A549 treated with dexamethasone at 1 μM for 4 hours (cell line): ENCODE measurements at places on chromosomes 13 and 19. TPM values are rescaled to one million over a fixed set of nuclear protein-coding genes. Genes with fewer than 3 reads are reported as not detected.

The ZNF709 gene
- 0.02 TPM in 1 of 5 replicates, not detected in the others for total RNA-seq

The NLRP7 gene
- not detected in 5 replicates for total RNA-seq

The CEACAM16 gene
- 0.05 to 0.14 TPM (median 0.08 TPM) in 4 of 5 replicates, not detected in the other for total RNA-seq

The IGFL2 gene
- 0.31 to 1.3 TPM (median 0.65 TPM) in 5 replicates for total RNA-seq

The FUT1 gene
- total RNA-seq = 0.07 to 0.11 TPM (median 0.08 TPM) in 5 replicates

The ZNF787 gene
- total RNA-seq = 28.1 to 48.8 TPM (median 46.5 TPM) in 5 replicates

The NTN5 gene
- total RNA-seq = 0.07 to 0.29 TPM (median 0.19 TPM) in 5 replicates

The ZSWIM4 gene
- 2.1 to 3.2 TPM (median 2.9 TPM) in 5 replicates for total RNA-seq

The CYSLTR2 gene
- not detected in 5 replicates for total RNA-seq
